NCI-H345 (cell line): ENCODE measurements at places on chromosomes 2 and 18.
A peak's percentile ranks its signal among the peaks of the same experiment; 100 is the strongest.

- DNase-seq: no peak
Measured at GRCh38 chr2:147641651-147642050, 203.2 kb upstream of the ACVR2A start.

- DNase-seq: peak; percentile 78
Measured at GRCh38 chr2:229714736-229715541, 584 bp upstream of the DNER start.

DNA sequence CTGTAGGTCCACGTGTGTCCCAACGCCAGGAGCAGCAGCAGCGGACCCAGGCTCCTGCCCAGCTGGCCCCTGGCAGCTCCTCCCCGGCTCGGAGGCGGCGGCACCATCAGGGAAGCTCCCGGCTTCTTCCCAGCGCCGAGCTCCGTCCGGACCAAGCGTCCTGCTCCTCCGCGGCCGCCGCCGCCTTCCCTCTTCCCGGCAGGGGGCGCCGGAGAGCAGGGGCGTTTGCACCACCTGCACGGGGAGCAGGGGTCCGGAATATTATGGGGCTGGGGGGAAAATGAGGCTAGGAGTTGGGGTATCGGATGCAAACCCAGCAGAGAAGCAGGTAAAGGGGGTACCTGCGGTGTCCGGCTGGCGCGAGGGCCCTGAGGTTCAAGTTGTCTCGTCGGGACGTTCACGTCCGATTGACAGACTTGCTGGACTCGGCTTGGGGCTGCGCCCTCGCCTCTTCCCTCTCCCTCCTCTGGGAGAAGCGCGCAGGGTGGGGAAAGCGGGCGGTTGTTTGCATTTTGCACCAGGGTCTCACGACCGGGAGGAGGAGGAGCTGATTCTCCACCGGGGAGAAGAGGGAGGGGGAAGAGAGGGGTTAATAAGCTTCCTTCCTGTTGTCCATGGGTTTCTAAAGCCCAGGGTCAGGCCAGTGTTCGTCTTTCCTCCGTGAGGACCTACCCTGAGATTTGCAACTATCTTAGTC lies at the start of gene CCBE1:
Gene CCBE1, minus strand, starts transcription at position 188 of the 697 bp plus-strand sequence.
- peak; percentile 64 for DNase-seq

- no peak for DNase-seq
Measured at GRCh38 chr2:150882751-150883612, 378.7 kb downstream of the RBM43 start.

DNA sequence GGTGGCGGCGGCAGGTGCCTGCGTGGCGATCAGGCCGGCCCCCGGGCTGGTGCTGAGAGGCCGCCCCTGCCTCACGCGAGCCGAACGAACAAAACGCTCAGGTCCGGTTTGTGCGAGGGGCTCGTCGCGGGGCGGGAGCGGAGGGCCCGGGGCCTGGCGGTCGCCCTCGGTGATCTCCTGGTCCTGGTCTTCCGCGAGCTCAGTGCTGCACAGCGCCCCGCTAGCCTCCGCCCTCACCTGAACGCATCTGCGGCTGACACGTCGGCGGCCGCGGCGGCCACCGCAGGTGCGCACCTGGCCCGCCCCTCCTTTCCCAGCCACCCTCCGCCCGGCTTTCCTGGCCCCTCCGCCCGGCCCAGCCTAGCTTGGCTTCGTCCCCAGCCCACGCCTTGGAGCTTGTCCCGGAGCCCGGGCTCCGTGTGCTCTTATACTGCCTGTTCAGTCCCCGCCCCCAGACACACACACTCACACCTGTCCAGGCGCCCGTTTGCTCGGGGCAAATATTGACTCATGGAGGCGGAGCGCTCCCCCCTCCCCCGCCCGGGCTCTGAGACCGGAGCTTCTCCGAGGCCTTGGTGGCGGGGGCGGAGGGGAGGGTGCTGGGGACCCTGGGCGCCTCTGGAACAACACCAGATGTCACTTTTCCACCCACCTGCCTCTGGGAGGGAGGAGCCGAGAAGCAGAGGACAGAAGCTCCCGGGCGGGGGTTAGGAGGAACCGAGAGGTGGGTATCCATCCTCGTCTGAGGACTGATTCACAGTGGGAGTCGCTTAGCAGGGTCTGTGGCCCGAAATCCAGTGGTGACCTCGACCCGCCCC lies 8.6 kb upstream of the CRYBA2 start:
- DNase-seq: peak; percentile 99

DNA sequence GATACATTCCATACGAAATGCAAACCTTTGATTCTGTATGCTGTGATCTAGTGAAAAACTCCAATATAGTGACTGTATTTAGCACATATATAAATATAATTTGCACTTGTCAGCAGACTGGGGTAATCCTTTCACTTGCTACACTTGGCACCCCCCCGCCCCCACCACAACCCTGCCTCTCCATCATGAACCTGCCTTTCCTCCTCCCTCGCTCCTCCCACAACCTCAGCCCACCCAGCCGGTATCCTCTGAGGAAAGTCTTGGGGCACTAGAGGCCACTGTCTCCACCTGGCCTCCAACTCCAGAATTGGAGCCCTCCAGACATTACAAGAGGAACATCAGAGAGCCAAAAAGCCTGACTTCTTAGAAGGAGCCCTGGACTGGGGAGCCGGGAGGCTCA lies 196.3 kb downstream of the LOXHD1 start:
- no peak for DNase-seq

DNA sequence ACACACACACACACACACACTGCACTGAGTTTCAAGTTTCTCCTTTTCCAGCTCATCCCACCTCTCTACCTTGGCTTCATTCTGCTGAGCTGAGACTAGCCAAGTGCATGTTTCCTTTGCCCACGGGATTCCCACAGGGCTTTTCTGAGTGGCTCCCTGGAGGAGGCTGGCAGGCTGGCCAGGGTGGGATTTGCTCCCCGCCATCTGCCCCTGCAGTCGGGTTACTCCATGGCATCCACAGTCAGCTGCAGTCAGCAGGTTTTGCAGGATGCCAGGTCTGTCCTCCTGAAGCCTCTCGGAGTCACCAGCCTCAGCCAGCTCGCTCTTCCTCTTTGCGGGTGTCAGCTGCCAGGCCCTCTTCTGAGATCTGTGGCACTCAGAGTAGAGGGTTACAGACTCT lies 783.7 kb upstream of the SOX11 start:
- peak; percentile 4 for DNase-seq

DNA sequence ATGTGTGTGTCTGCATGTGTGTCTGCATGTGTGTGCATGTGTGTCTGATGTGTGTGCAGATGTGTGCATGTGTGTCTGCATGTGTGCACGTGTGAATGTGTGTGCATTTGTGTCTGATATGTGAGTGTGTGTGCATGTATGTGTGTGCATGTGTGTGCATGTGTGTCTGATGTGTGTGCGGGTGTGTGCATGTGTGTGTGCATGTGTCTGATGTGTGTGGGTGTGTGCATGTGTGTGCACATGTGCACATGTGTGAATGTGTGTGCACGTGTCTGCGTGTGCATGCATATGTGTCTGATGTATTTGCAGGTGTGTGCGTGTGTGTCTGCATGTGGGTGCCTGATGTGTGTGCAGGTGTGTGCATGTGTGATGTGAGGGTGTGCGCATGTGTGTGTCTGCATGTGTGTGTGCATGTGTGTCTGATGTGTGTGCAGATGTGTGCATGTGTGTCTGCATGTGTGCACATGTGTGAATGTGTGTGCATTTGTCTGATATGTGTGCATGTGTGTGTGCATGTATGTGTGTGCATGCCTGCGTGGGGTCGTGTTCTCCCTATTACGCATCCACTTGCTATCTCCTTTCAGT lies 470.1 kb upstream of the HS6ST1 start:
- no peak for DNase-seq

GRCh38 chr2:11030909-11031308 lies 119.2 kb downstream of the KCNF1 start:
- no peak for DNase-seq

- DNase-seq: peak; percentile 69
Measured at GRCh38 chr18:36297417-36298125, at the start of gene FHOD3. Gene FHOD3 (plus strand): TSS chr18:36297713. CDS start chr18:36297836, 123 bp downstream.

DNA sequence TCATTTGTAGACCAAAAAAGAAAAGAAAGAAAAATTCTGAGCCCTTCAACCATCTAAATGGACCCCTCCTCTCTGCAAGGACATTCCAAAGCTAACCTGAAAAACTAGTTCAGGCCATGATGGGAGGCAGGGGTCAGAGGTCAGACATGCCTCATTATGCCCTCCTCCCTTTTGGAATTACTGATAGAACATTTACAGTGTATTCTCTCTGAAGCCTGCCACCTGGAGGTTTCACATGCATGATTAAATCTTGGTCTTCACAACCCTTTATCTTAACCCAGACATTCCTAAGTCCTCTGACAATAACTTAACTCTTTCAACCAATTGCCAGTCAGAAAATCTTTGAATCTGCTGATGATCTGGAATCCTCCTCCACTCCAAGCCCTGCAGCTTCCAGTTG lies 86.0 kb downstream of the SPP2 start:
- no peak for DNase-seq

GRCh38 chr2:98016908-98017670 lies 21.3 kb upstream of the TMEM131 start:
- DNase-seq: no peak

DNA sequence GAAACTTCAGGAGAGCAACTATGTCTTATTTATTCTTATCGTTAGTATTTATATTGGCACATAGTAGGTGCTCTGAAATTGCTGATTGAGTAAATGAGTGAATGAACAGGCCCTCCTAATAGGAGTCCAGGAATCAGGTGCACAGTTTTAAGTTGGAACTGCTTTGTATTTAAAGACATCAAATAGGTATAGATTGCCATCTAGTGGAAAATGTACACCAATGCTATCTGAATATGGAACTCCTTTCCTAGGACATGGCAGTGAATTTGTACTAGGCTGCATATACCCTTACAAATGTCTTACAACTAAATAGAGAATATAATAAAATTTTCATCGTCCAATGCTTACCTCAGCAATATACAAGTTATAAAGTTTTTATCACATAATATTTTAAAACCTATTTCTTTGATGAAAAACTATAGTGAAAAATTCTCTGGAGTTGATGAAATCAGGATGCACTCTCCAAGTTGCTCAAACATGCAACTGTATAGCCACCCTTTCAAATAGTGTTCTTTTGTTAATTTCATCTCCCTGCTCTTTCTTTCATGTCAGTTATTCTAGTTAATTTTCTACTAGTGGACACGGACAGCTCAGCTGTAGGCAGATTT lies 318.9 kb upstream of the SYT4 start:
- DNase-seq: peak; percentile 52

DNA sequence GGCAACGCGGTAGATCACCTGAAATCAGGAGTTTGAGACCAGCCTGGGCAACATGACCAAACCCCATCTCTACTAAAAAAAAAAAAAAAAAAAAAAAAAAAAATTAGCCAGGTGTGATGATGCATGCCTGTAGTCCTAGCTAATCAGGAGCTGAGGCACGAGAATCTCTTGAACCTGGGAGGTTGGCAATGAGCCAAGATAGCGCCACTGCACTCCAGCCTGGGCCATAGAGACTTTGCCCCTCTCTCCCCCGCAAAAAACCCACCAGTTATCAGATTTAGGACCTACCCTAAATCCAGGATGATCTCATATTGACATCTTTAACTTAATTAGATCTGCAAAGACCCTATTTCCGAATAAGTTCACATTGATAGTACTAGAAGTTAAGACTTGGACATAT lies 29.2 kb upstream of the LDAH start:
- no peak for DNase-seq

GRCh38 chr2:26721115-26722032 lies 28.9 kb downstream of the KCNK3 start:
- DNase-seq: no peak

DNA sequence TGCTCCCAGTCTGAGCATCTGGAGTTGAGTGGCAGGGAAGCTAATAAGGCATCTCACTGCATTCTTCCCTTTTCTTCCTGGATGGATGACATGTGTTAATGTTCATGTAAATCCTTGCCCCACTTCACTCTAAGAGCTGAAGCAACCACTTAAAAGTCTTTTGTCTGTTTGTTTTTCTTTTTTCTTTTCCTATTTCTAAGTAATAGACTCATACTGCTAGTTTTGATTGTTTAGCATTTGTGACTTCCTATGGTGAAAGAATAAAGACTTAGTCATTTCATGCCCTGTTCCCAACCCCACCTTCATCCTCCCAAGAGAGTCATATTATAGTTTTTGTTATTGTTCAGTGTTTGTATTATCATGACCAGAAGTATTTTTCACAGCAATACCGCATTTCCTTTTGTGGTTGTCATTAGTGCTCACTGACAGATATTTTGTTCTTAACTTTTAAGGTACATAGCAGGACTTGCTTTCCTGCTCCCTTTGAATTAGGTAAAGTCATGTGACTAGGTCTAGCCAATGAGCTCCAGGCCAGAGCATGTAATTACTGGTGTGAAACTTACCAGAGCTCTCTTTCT lies 18.1 kb upstream of the SPP2 start:
- no peak for DNase-seq

DNA sequence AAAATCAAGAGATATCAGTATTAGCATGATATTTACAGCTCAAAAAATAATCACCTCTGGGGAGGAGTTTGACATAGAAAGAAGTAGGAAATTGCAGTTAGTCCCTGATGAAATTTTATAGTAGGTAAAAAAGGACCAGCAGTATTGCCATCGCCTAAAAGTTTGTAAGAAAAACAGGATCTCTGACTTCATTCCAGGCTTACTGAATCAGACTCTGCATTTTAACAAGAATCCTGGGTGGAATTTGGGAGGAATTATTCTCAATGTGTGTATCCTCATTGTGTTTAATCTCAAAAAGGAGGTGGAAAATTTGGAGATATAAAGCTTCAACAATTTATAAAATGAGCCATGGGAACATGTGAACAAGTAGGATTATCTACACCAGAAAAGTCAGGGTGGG lies 31.2 kb upstream of the STAT1 start:
- no peak for DNase-seq

DNA sequence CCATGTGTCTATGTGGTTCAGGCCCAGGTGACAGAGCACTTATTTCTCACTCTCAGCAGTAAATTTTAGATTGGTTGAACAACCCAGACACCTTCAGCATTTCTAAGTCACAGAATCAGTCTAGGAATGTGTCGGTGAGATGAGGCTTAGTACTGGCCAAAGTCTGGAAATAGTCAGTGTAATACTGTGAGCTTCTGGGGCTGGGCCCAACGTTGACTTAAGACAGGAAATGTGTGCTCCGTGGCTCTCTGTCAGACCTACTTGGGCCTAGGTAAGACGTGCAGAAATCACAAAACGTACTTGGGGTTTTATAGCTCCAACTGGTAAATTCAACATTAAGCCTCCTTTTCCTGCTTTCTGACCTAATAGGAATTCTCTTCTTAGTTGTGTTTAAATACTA lies 160.3 kb upstream of the COL3A1 start:
- no peak for DNase-seq

GRCh38 chr18:43129946-43130524 lies 14.6 kb upstream of the RIT2 start:
- no peak for DNase-seq

DNA sequence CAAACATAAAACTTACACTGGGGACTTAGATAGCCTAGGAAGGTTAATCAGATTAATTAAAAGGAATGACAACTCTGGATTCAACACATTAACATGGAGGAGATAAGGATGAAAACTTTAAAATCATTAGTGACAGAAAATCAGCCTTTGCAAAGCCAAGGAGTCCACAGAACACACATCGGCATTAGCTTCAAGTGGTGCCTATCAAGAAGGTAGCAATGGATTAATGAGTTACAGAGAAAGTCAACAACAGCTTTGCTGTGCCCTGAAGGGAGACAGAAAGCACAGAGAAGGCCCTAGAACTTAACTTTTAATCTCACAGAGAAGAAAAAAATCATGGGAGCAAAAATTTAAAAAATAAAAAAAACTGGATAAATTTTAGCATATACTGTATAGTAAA lies 88.6 kb downstream of the KCNH7 start:
- DNase-seq: no peak

- DNase-seq: no peak
Measured at GRCh38 chr2:20018601-20019152, 6.2 kb upstream of the MATN3 start.

- no peak for DNase-seq
Measured at GRCh38 chr2:69067866-69068265, 54.9 kb downstream of the ANTXR1 start.
